Activated naive CD8-positive, alpha-beta T cell treated with anti-CD3 and anti-CD28 coated beads, Interleukin-2, amount 50 U/mL, for 16 hours (primary cell): ENCODE measurements at places on chromosomes 4 and X.

DNA sequence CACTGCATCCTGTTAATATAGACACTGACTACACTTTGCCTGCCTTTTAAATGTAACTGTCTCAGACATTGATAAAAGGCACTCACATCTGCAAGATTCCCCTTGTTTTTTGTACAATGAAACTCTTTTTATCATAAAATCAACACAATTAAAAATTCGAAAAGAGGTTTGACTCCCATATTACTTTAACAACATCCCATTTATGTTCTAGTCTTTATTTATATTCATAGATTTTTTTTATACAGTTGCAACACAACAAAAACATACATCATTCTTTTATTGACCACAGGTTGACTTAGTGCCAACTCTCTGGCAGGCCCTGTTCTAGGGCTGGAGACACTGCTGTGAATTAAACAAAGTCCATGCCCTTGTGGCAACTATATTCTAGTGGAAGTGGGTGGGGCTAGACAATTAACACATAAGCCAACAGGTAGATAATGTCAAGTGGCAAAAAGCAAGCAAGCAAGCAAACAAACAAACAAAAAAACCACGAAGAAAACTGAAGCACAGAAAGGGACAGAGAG is 36.8 kb downstream of the ANK2 start:
- no peak for DNase-seq

GRCh38 chr4:6893449-6894085 is 16.1 kb upstream of the TBC1D14 start:
- DNase-seq, result no peak

GRCh38 chr4:85177679-85178078 is 211.2 kb upstream of the WDFY3 start:
- no peak for DNase-seq

- DNase-seq, result no peak
Measured at GRCh38 chr4:141028024-141028529, 105.2 kb downstream of the RNF150 start.

- no peak for DNase-seq
Measured at GRCh38 chrX:102154900-102155805, 624 bp downstream of the BEX5 start.

- DNase-seq, result no peak
Measured at GRCh38 chrX:151206871-151207270, 30.5 kb downstream of the GPR50 start.

GRCh38 chr4:23629421-23629820 is 260.4 kb downstream of the PPARGC1A start:
- no peak for DNase-seq

- DNase-seq, result no peak
Measured at GRCh38 chrX:118286066-118286762, 59.7 kb upstream of the WDR44 start.

- no peak for DNase-seq
Measured at GRCh38 chrX:3184176-3184930, 143.1 kb downstream of the ARSF start.

DNA sequence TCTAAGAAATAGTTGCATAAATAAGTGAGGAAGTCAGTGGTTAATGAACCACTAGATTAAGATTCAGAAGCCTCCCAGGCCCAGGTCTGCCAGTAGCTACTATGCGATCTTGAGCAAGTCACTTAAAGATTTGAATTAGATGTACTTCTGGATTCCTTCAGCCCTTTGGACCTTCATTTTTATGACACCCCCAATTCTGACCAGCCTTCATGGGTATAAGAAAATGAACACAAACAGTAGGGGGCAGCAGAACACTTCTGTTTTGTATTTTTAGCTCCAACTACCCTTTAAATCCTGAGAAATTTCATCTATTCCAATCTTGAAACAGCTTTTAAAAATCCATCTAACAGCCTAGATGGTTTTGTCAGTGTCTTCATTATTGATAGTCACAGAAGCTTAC is 19.0 kb downstream of the TMEM47 start:
- no peak for DNase-seq

DNA sequence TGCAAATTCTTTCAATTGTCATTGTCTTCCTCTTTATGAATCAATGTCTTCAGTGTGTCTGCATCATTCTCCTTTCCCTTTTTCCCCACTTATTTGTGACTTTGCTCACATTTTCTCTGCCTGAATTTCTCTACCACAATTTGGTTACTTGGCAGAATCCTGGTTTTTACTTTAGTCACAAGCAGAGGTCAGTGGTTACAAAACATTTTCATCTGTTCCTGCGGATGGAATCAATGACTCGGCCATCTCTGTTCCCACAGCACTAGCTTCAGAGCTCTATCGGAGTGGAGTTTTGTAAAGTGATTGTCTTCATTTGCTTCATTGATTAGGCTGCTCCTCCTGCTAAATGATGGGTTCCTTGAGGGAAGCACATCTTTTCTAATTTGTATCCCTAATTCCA is 501.3 kb upstream of the AADAT start:
- no peak for DNase-seq

- no peak for DNase-seq
Measured at GRCh38 chr4:78704981-78705683, 71.0 kb upstream of the BMP2K start.

DNA sequence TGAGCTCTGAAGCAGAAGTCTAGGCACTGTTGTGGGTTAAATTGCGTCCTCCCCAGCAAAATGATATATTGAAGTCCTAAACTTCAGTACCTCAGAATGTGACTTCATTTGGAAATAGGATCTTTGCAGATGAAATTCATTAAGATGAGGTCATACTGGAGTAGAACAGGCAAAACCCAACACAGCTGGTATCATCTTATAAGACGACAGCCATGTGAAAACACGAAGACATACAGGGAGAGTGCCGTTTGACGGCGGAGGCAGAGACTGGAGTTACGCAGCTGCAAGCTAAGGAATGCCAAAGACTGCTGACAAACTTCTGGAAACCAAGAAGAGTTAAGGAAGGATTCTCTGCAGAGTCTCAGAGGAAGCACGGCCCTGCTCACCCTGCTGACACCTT is 241.5 kb downstream of the MAML3 start:
- DNase-seq, result no peak

DNA sequence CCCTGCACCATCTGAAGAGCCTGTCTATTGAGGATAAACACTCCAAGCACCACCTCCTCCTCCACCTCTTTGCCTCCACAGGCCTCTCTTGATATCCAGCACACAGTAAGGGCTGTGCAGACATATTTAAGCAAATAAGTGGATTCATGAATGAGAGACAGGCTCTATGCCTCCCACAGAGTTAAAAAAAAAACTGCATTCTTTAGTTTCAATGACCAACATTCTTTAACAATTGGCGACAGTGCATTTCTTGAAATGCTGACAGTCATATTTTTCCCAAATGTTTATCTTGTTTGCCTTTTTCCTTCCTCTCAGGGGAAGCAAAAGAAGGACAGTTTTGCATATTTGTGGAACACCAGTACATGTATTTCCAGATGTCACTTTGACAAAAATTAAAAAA is 38.6 kb downstream of the MXRA5 start:
- no peak for DNase-seq

GRCh38 chrX:38285649-38286048 is 41.7 kb downstream of the RPGR start:
- DNase-seq, result no peak

- no peak for DNase-seq
Measured at GRCh38 chr4:31236639-31237173, 516.5 kb downstream of the PCDH7 start.
